Activated effector memory CD4-positive, alpha-beta T cell treated with Interleukin-2 at 50 U/mL for 16 hours (primary cell): ENCODE measurements at places on chromosomes 3 and 15.

GRCh38 chr3:172355836-172356235 is 92.4 kb downstream of the GHSR start:
- no peak for DNase-seq

- DNase-seq = no peak
These were observed 1.8 kb downstream of the TRH start for GRCh38 chr3:129976286-129976685.

- no peak for DNase-seq
These were observed 459.7 kb upstream of the EPHA6 start for GRCh38 chr3:96354742-96355141.

GRCh38 chr15:77497942-77498361 is 77.3 kb downstream of the HMG20A start:
- no peak for DNase-seq

DNA sequence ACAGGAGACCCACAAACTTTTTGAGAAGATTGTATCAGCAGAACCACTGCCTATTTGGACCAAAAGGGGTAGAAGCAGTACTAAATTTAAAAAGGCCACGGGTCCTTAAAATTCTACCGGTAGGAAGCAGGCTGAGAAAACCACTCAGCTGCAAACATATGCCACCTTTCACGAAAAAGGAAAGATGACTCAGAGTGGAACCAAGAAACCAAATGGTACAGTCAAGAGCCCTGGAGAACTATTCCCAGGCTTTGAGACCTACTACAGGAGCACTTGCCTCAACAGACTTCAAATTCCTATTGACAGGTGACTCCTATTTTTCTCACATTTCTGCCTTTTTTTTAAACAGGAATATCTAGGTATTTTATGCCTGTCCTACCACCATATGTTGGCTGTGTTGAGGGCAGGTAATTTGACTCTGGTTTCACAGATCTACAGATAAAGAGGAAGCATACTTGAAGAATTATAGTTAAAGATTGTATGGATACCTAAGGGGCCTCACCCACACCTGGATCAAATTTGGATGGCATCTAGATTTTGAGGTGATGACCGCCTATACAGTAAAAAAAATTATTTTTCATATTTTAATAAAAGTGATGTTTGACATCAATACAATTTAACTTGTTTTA is 10.1 kb downstream of the GOLIM4 start:
- no peak for DNase-seq
